ENCODE measurements at places on chromosomes 5 and 9.
A peak's percentile ranks its signal among the peaks of the same experiment; 100 is the strongest.

DNA sequence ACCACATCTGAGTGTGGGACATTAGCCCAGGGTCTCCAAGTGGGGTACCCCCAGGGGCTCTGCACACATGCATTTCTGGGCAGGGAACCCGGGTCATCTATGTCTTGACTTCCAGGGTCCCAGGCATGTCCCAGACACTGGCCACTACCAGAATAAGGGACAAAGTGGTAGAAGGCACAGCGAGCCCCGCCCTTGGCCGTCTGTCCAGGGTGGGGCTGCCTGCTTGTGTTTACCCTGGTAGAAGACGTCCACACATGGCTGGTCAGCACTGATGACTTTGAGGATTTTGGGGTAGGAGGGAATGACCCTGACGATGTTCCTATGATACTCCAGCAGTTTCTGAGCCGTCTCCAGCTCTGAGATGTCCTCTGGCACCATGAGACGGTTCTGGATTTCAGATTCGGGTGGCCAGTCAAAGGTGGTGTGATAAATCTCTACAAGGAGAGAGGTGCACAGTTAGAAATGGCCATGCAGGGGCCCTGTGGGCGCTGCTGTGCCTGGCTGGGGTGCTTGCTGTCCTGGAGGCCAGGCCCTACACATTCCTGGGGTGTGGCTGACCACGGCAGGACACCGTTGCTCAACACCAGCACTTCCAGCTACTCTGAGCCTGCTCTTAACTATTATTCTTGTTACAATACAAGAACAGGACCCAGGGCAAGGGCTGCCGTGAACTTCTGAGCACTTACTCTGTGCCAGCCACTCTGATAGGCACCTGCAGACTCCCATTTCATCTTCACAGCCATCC is 51.3 kb downstream of the AK8 start:
- no peak for DNase-seq

- no peak for DNase-seq
Observed at GRCh38 chr9:20315677-20316076, 306.6 kb downstream of the MLLT3 start.

DNA sequence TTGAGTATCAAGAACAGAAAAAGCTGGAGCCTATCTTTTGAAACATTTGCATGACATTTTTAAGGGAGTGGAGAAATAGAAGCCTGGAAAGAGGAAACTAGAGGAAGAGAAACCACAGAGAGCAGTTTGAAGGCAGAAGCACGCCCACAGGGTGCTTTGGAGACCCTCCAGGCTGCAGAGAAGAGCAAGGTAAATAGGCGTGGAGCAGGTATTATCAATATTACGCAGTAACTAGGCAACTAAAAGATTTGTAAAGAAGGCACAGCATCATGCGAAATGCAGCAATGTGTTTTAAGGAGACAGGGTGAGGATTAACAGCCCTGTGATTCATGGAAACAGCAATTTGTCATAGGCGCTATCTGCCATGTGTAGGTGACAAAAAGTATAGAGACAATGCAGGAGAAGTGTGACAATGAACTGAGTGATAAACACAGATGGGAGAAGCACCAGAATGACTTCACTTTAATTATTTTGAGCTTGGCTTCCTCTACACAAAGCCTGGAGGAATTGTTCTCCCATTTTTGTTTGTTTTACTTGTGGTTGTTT is 281.2 kb downstream of the BRINP1 start:
- DNase-seq, result no peak

DNA sequence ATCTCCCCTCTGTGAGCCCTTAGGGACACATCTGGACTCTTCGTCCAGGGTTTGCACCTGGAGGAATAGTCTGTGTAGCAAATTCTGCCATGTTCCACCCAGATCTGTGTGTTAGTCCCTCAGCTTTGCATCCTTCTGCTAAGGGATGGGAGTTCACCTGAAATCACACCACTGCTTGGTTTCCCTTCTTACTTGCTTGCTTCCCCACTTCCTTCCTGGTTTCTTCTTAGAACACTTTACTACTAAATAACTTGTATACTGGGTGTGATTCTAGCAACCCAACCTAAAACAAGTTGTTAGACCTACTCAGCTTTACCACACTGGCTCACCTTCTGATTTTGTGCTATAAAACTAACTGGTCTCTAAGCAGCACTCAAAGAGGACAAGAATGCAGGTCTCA is 202.6 kb upstream of the MAP3K1 start:
- DNase-seq, result no peak

DNA sequence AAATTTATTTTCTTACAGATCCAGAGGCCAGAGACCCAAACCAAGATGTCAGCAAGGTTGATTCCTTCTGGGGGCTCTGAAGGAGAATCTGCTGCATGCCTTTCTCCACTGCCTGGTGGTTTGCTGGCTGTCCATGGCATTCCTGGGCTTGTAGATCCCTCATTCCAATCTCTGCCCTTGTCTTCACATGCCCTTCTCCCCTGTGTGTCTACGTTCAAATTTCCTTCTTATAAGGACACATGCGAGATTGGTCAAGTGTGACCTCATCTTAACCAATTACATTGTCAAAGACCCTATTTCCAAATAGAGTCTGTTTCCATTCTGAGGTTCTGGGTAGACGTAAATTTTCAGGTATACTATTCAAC is 84.5 kb upstream of the RAI14 start:
- no peak for DNase-seq

DNA sequence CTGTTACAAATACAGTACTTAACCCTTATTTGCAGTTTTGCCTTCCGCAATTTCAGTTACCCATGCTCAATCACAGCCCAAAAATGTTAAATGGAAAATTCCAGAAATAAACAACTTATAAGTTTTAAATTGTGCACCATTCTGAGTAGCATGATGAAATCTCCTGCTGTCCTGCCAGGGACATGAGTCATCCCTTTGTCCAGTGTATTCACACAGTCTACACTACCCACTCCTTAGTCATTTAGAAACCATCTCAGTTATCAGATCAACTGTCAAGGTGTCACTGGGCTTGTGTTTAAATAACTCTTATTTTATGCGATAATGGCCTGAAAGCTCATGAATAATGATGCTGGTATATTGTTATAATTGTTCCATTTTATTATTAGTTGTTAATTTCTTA is 95.8 kb downstream of the PLCXD3 start:
- DNase-seq, result no peak

- DNase-seq, result peak; percentile 14
Observed at GRCh38 chr9:37342895-37343294, 79.6 kb upstream of the GRHPR start.

GRCh38 chr5:154451957-154452356 is 6.2 kb downstream of the SAP30L start:
- DNase-seq, result no peak

Data from NB4 (cell line).